ENCODE measurements at places on chromosomes 5 and 9. TPM values are rescaled to one million over a fixed set of nuclear protein-coding genes. Genes with fewer than 3 reads are reported as not detected.

Gene TLX3
- polyA plus RNA-seq = not detected

Gene SLC36A2
- polyA plus RNA-seq = not detected

Gene RLN2
- 0.41 TPM for polyA plus RNA-seq

- no peak for DNase-seq
Measured at GRCh38 chr9:32584784-32585183, 11.8 kb upstream of the NDUFB6 start.

DNA sequence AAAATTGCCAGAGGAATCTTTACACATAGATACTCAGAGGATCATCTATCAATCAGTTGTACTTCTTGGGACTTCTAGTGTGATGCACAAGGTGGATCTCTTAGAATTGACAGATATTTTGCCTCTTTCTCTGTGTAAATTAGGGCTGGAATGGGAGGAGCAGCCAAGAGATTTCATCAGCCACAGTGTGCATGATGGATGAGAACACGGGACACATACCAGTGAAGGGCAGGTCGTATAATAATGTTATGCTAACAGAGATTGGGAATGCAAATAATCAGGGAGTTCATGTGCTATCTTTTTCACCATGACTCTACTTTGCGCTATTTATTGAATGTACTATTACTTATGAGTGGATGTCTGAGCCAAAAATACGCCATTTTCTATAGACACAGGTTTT, 43.3 kb upstream of the ISOC1 start:
- DNase-seq = no peak

DNA sequence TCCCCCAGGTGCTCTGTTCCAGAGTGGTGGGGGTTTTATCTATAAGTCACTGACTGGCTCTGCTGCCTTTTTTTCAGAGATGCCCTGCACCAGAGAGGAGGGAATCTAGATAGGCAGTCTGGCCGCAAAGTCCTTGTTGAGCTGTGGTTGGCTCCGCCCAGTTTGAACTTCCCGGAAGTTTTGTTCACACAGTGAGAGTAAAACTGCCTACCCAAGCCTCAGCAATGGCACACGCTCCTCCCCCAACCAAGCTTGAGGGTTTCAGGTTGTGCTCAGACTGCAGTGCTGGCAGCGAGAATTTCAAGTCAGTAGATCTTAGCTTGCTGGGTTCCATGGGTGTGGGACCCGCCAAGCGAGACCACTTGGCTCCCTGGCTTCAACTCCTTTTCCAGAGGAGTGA, 1428.6 kb downstream of the MAT2B start:
- no peak for DNase-seq

GRCh38 chr5:6772886-6773285, 59.7 kb downstream of the TENT4A start:
- DNase-seq = no peak

DNA sequence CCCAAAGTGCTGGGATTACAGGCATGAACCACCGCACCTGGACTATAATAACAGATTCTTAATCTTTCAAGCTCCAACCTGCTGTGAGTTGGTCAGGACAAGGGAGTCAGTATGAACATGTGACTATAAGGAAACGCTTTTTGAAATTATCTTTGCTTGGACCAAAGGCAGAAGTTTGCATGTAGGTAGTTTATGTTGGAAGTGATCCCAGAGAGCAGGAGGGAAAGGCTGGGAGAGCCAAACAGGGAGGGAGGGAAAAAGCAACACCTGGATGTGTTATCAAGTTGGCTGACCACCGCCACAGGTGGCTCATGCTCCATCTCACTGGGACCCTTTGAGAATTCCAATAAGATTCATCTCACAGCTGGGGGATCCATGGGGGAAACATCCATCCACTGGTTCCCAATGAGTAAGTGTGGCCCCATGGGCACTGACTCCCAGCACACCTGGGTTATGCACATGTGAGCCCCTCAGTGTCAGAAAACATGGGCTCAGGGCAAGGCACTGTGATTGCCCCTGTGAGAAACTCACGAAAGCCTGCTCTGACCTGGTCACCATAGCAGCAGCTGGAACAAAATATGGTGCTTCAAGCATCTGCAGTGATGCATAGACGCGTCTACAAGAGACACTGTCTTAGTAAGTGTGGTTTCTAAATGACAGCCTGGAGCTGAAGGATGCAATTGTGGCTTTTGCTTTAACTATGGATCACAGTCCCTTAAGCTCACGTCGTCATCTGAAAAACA, 62.1 kb downstream of the ARSB start:
- DNase-seq = no peak

- no peak for DNase-seq
Measured at GRCh38 chr9:110065532-110065931, 142.4 kb downstream of the C9orf152 start.
